K562 (cell line): ENCODE measurements at places on chromosomes 1 and 21. TPM values are rescaled to one million over a fixed set of nuclear protein-coding genes. Genes with fewer than 3 reads are reported as not detected.
A peak's percentile ranks its signal among the peaks of the same experiment; 100 is the strongest.

The TRIM67 gene
- 0.22 and 0.60 TPM in 2 replicates for polyA plus RNA-seq

The PTAFR gene
- 0.32 and 0.52 TPM in 2 replicates for polyA plus RNA-seq

The KRTAP21-1 gene
- polyA plus RNA-seq, result not detected in 2 replicates

The SMCP gene
- not detected in 2 replicates for polyA plus RNA-seq

The TEX38 gene
- polyA plus RNA-seq, result not detected in 2 replicates

The LCE6A gene
- polyA plus RNA-seq, result not detected in 2 replicates

The CFAP74 gene
- polyA plus RNA-seq, result 0.03 and 0.04 TPM in 2 replicates

The AMY2B gene
- polyA plus RNA-seq, result 1.6 and 2.0 TPM in 2 replicates

The CR2 gene
- polyA plus RNA-seq, result 0.36 and 0.37 TPM in 2 replicates

The BMP8A gene
- polyA plus RNA-seq, result 0.05 and 0.11 TPM in 2 replicates

The DNMT3L gene
- polyA plus RNA-seq, result 0.08 TPM in 1 of 2 replicates, not detected in the other

GRCh38 chr1:61585714-61586113 lies 139.2 kb downstream of the TM2D1 start:
- no peak for DNase-seq

GRCh38 chr1:220700556-220701179 lies 10.5 kb downstream of the C1orf115 start:
- no peak for DNase-seq

- DNase-seq, result no peak
Measured at GRCh38 chr1:19617376-19617775, 26.7 kb upstream of the NBL1 start.

DNA sequence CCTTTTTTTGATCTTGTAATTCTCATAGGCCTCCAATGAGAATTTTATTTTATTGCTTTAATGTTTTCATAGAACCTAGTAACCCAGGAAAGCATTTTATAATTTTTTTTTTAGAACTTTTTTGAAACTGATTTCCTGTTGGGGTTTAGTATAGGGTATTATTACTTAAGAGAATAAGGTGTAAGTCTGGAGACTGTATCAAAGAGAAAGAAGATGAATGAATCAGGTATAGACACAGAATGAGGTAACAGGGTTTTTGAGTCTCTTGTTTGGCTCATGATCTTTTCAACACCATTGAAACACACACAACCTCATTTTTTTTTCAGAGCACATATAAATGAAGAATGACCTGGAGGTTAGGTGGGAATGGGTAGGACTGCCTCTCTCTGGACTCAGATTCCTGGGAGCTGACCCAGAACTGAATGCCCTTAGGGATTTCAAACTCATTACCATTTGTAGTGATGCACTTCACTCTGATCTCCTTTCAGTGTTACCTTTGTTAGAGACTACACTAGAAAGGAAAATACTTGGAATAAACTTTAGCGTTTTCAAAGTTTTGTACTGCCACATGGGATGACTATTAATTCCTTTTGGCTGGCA lies 51.0 kb downstream of the EPB41 start:
- no peak for DNase-seq

DNA sequence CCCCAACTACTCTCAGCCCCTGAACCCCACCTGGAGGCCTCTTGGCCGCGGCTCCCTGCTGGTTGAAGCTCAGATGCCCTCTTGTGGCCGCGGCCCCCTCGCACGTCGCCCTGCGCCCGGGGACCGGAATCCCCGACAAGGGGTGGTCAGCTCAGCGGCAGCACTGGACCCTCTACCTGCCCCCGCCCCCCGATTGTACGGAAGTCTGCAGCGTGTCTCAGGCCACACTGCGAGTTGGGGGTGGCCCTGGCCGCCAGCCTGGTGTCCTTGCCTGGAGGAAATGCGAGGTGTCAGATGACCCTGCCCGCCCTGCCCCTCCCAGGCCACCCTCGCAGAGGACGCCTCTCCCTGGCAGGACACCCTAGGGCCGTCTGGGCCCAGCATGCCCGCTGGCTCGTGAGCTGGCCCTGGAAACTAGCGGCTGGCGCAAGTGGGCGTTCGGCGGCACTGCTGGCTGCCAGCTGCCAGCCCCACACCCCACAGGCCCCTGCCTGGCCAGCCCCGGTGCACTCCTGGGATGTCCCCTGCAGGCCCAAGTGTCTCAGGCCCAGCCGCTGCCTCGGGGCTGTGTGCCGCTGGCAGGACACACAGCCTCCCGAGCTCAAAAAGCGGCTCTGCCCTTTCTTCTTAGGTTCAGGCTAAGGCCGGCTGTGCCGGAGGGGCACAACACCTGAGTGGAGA lies 60.8 kb downstream of the EDN2 start:
- peak; percentile 34 for DNase-seq

DNA sequence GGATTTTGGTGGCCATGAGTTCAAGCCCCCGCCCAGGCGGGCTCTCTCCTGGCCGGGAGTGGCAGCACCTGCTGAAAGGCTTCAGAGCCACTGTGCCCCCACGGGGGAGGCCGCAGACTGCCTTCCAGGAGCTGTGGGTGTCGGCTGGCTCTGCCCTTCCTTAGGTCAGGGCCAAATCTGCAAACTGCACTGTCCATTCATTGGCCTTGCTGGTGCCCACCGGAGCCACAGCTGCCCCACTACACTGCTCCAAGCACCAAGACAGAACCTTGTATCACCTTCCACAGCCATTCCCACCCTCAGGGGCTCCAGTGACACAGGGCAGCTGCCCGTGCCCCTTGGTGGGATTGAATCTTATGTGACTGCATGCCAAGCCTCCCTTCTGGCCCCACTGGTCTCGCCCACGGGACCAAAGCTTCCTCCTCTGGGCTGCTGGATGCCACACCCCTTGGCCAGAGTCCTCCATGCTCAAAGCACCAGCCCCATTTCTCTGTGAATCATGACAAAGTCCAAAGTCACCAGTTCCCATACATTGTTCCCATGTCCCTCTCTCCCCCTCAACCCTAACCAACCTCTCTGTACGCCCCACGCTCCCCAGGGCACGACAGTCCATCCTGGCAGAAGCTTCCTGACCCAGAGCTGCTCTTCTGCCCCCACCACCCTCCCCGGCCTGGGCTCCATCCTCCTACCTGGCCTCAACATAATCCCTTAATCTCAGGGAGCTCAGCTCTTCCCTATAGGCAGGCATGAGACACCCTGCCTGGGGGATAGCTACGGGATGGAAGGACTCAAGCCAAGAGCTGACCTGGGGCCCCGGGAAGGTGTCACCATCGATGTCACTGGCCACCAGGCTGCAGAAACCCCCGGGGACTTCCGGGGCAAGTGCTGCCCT lies 20.9 kb upstream of the GPR153 start:
- DNase-seq, result no peak

DNA sequence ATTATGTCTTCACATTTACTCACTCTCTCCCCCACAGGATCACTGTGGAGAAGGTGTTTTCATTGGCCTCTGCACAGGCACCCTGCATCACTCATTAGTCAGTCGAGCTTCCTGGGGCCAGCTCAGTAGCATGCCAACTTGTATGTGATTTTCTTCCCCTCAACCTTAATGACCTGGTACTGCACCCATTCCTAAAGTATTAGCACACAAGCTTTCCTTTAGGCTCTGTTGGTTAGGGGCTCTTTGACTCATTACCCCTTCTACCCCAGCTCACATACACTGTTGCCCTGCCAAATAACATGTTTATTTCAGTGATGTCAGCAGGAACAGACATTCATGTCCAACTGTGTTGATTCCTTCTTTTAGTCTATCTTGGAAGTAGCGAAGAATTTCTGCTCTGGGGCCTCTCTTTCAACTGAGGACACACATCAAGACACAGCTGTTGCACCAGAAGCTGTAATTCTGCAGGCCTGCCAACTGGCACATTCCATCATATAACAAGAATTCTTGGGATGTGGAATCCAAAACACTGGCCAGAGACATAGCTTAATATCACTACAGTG lies 603.5 kb upstream of the ADAMTS5 start:
- DNase-seq, result no peak

- no peak for DNase-seq
Measured at GRCh38 chr21:38823737-38824123, 18.0 kb downstream of the ETS2 start.

DNA sequence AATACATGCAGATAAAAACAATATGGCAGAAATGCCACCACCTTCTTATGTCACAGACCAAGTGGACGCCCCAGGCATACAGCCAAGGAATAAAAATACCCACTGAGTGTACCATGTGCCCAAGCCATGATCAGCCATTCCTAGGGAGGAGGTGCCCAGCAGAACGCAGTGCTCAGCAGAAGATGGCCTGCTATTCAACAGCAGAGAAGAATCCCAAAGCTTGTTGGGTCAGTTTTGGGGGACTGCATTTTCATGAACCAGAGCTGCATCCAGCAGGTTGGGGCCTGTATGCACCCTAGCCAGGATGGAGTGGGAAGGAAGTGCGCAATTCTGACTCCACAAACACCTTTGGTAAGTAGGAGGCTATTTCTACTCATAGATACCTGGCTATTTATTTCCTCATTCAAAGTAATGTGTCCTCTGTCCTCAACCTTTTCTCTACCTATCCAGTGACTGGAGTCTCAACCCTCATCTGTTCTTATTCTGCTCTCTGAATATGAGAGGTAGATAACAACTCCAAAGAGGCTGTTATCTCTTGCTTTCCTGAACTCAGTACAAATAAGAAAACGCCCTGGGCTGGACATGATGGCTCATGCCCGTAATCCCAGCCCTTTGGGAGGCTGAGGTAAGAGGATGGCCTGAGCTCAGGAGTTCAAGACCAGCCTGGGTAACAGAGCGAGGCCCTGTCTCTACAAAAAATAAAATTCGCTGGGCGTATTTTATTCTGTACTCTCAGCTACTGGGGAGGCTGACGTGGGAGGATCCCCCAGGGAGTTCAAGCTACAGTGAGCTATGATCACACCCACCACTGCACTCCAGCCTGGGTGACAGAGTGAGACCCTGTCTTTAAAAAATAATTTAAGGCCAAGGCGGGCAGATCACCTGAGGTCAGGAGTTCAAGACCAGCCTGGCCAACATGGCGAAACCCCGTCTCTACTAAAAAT lies 2.5 kb upstream of the PLEKHM2 start:
- no peak for DNase-seq

DNA sequence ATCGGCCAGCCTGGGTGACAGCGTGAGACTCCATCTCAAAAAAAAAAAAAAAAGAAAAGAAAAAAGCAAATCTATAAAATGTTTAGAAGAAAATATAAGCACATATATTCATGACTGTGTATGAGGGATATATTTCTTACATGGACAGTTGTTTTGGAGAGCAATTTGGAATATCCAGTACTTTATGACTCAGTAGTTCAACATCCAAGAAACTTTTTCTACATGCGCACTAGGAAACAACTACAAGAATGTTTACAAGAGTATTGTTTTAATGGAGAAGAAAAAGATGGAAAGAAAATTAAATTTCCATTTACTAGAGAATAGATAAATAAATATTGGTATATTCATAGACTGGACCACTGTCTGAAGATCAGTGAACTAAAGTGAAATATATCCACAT lies 77.5 kb downstream of the MAST2 start:
- no peak for DNase-seq

- no peak for DNase-seq
Measured at GRCh38 chr1:203559523-203559922, 65.6 kb downstream of the OPTC start.

GRCh38 chr1:89615676-89616598 lies 17.0 kb upstream of the LRRC8C start:
- DNase-seq, result no peak

DNA sequence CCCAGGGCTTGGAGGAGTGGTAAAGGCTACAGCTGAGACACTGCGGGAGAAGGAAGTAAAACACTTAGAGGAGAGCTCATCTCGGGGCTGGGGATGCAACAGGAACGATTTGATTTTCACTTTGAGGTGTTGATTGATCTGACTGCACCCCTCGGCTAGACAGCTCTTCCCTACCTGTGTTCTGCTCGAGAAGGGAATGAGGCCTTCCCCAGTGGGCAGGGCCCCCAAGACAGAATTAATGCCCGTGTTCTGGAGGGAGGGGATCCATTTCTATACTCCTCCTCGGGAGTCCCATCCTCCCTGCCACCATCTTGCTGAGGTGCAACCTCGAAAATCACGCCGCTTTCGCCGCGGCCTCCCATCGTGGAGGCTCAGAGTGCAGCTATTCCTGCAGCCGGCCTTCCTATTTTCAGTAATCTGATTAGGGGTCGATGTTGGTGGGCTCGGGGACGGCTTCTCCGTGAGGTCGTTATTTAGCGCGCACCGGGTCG lies 2.4 kb downstream of the ATP2B4 start:
- no peak for DNase-seq

DNA sequence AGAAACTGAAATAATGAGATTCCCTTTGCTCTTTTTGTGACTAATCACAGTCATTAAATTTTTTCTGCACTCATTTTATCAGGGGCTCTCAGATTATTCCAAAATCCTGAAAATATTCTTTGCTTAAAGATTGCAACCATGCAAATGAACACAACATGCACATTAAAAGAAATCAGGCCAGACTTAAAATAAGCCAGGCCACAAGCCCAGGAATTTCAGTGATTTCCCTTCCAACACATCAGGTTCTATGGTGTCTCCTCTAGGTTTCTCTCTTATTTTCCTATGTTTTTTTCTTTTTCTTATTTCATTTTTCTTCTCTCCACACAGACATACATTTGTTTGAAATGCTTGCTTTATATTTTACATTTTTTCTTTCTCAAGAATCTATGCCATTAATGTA lies 65.3 kb downstream of the NIBAN1 start:
- no peak for DNase-seq

DNA sequence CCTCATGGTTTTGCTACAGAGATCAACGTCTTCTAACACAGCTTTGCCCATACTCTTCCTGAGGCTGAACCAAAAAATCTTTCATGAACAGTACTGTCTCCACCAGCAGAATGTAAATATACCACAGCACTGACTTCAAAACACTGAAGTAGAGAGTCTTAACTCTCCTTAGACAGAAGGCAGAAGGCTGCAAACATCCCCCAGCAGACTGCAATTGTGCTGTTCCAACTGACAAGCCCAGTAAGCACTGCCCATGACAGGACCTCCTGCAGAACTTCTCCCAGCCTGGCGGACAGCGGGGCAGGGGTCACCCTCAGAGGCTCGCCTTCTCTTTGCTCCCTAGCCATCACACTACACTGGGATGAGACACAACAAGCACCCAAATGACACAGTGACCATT lies 218.7 kb downstream of the RERE start:
- DNase-seq, result no peak

DNA sequence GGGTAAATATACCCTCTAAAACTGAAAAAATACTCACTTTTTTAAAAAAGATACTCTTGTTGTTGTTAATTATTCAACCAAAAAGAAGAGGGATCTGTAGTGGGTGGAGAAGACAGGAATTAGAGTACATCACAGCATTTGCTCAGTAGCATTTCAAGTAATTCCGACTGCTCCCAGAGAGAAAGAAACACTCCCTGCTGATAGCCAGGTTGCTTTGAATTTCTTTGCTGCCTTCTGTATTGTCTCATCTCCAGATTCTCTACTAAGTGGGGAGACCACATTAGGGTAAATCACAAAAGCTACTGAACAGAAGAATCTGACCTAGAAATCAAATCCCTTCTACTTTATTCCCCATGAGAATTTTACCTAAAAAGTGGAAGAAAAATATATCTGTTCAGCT lies 661.1 kb downstream of the BRINP3 start:
- DNase-seq, result no peak

DNA sequence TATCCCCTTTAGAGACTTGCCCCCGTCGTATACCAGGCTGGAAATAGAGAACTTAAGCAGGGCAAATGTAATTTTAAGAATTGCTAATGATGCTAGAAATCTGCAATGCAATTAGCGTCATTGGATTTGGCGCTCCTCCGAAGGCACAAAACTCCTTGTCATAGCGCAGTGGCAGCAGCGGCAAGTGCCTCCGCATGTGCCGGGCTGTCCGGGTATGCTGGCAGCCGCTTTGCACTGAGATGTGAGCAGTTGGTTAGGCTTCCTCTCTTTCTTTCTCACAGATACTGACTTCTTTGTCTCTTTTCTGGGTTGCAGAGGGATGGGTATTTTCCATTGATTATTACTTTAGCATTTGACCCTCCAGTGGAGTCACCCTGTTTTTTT lies 193.4 kb upstream of the LMO4 start:
- DNase-seq, result no peak

- no peak for DNase-seq
Measured at GRCh38 chr1:107943694-107944093, 21.3 kb downstream of the VAV3 start.
